ENCODE measurements at places on chromosomes 3 and 15.

DNA sequence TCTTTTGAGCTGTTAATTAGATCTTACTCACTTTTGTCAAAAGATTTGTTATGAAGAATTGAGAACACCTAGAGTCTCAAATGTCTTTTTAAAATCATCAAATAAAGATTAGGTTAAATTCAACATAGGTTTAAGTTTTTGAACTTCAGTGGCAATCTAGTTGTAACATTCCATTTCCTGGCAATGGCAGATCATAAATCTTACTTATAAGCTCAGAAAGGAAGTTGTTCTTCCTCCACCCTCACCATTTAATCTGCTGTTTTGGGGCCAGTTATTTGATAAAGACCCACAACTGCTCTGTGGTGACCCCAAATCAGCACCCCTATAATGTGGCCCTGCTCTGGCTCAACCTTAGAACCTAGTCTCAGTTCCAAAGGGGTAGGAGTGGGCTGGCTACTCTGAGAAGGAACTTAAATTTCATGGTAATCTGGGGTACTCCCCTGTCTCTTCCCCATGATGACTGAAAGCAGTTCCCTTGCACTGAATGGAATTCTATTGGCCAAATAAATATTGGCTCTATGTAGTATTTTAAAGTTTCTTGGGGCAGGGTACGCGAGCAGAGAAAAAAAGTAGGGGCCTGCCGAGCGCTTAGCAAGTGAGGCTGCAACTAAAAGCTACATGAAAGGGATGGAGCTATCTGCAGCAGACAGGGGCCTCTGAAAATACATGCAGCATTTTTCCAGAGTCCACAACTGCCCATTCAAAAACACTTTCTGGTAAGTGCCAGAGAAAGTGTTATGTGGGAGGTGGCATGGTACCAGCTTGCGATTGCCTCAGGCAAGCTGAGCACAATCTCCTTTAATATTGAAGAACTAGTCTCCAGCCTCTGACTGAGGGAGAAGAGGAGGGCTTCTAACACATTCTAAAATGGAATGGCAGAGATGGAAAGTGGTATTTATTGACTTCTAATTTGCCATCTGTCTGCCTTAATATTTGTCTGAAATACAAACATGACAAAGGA, 103.6 kb upstream of the RASGRP1 start:
- no peak overlapping the region for H3K4me3 ChIP-seq
- H3K27me3 ChIP-seq: no peaks in the 10 kb centered on the region
- peaks cover 70% of the 10 kb centered on the region for H3K4me1 ChIP-seq
- no peaks in the 10 kb centered on the region for H3K36me3 ChIP-seq

DNA sequence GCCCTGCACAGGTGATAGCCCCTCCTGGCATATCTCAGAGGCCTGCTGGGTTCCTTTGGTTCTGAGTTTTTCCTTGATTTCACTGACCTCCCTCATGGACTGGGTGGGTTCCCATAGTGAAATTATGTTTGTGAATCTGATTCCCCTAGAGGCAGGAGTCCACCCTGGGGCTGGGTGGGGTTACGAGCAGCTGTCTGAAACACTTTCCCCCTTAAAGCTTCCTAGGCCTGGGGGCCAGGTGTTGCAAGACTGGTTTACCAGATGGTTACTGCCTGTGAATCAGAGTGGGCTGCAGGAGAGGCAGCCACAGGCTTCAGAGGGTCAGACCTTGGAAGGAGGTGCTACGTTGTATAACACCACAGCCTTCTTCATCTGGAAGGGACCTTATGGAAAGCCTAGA, 34.3 kb downstream of the IL20RB start:
- no peak overlapping the region for H3K4me3 ChIP-seq
- H3K4me1 ChIP-seq: no peaks in the 10 kb centered on the region
- no peaks in the 10 kb centered on the region for H3K27me3 ChIP-seq

DNA sequence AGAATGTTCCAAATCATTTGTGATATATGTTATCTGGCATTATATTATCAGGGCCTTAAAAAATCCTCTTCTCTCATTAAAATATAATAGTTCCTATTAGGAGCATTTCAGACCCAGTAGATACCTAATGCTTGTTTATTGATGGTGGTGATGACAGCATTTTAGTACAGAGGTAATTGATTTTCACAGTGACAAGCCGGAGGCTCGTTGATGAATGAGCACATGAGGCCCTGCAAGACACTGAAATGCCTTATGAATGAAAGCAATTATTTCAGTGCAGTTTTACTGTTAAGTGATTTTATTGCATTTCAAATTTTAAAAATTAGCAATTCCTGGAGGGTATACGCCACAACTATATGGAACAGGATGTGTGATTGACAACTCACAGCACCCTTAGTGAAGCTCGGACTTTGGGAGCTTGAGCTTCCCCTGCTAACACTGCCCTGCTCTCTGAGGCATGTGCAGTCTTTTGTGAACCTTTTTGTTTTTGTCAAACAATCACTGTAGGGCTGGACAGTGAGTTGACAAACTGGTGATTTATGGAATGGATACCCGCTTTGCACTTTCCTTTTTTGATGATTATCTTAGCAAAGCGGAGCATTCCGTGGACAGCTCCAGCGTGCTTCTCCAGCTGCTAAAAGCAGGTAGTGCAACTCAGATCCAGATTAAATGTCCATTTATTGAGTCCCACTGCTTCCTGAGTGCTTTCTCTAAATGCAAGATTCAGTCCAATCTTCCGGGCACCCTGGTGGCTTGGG, 187.0 kb upstream of the ATP10A start:
- H3K4me1 ChIP-seq: no peaks in the 10 kb centered on the region
- no peak overlapping the region for H3K27ac ChIP-seq
- no peaks in the 10 kb centered on the region for H3K36me3 ChIP-seq
- DNase-seq: no peak
- H3K4me3 ChIP-seq: no peak overlapping the region
- peaks cover 17% of the 10 kb centered on the region for H3K27me3 ChIP-seq

GRCh38 chr3:157086060-157086750, 73.7 kb downstream of the CCNL1 start:
- DNase-seq: no peak
- peak overlapping the region; percentile 9 for H3K27ac ChIP-seq
- no peaks in the 10 kb centered on the region for H3K27me3 ChIP-seq
- H3K4me1 ChIP-seq: peaks cover 66% of the 10 kb centered on the region
- peaks cover 2% of the 10 kb centered on the region for H3K36me3 ChIP-seq

- H3K4me1 ChIP-seq: peaks cover 26% of the 10 kb centered on the region
- H3K27ac ChIP-seq: peak overlapping the region; percentile 67
- no peak overlapping the region for H3K4me3 ChIP-seq
- no peaks in the 10 kb centered on the region for H3K36me3 ChIP-seq
- no peak for DNase-seq
These were observed 65.3 kb downstream of the FLNB start for GRCh38 chr3:58073301-58074108.

- no peak overlapping the region for H3K27ac ChIP-seq
- H3K4me3 ChIP-seq: no peak overlapping the region
- H3K4me1 ChIP-seq: no peaks in the 10 kb centered on the region
- no peak for DNase-seq
These were observed 153.8 kb downstream of the SHQ1 start for GRCh38 chr3:72694398-72694797.

DNA sequence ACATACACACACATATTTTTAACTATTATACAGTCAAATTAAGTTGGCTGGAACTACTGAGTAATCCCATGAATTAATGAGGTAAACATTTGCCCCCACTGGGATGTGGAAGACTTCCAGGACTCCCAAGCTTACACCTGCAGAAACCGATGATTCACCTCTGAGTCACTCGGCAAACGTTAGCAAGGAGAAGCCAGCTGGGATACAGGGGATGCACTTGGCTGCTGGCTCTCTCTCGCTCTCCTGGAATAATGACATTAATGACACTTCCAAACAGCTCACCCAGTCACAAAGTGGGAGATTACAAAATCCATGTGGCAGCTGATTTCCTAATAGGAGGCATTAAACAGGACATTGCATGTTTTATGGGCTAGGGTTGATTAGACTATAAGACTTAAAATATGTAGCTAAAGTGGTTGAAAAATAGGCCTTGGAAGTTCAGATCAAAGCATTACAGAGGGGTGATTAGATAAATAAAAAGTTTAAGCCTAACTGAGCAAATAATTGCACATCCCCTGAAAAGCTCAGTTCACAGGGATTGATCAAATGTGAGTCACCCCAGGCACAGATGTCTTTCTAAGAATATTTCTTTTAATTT, 500.9 kb downstream of the SOX2 start:
- no peaks in the 10 kb centered on the region for H3K36me3 ChIP-seq
- no peak overlapping the region for H3K4me3 ChIP-seq
- H3K4me1 ChIP-seq: no peaks in the 10 kb centered on the region
- no peak for DNase-seq
- H3K27me3 ChIP-seq: no peaks in the 10 kb centered on the region

DNA sequence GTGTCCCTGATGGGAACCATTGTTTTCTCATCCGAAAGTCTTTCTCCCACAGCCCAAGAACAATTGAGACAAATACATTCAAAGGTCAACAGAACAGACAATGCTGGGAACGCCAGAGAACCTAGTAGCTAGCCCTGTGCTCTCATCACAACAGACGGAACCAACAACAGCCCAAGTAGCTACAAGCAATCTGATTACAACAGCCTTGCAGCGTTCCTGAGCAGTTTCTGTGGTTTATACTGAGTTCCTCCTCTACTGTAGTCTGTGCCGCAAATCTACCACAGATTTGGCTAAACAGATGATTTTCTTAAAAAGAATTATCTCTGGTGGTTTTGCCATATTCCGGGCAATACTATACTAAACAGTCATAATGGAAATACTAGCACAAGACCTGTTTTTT, 435.6 kb downstream of the MECOM start:
- no peaks in the 10 kb centered on the region for H3K36me3 ChIP-seq
- H3K4me3 ChIP-seq: no peak overlapping the region
- H3K27ac ChIP-seq: no peak overlapping the region
- peak; percentile 2 for DNase-seq
- peaks cover 19% of the 10 kb centered on the region for H3K27me3 ChIP-seq

DNA sequence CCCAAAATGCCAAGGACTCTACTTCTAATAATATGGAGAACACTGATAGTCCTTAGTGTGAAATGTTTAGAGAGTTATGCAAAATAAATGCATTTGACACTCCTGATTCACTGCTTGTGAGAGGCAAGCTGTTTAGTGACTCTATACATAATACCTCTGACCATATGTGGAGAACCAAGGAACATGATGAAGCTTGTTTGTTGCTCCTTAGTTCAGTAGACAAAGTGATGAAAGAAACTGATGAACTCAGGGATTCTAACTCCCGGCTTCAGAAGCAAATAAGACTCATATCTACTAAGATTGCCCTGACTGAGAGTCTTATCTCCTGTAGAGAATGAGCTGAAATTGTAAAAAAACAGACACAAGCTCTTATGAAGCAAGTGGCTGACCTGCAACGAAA, 41.3 kb downstream of the PEX5L start:
- DNase-seq: no peak
- no peaks in the 10 kb centered on the region for H3K4me1 ChIP-seq
- no peak overlapping the region for H3K27ac ChIP-seq
- H3K4me3 ChIP-seq: no peak overlapping the region

- no peaks in the 10 kb centered on the region for H3K27me3 ChIP-seq
- no peak overlapping the region for H3K4me3 ChIP-seq
- H3K36me3 ChIP-seq: no peaks in the 10 kb centered on the region
- no peak overlapping the region for H3K27ac ChIP-seq
- H3K4me1 ChIP-seq: no peaks in the 10 kb centered on the region
These were observed 106.5 kb downstream of the LIPC start for GRCh38 chr15:58538225-58538727.

GRCh38 chr3:175948041-175948440, 1088.9 kb downstream of the NAALADL2 start:
- H3K4me1 ChIP-seq: no peaks in the 10 kb centered on the region
- H3K27ac ChIP-seq: no peak overlapping the region
- H3K36me3 ChIP-seq: no peaks in the 10 kb centered on the region
- no peak for DNase-seq
- no peak overlapping the region for H3K4me3 ChIP-seq
- H3K27me3 ChIP-seq: no peaks in the 10 kb centered on the region

DNA sequence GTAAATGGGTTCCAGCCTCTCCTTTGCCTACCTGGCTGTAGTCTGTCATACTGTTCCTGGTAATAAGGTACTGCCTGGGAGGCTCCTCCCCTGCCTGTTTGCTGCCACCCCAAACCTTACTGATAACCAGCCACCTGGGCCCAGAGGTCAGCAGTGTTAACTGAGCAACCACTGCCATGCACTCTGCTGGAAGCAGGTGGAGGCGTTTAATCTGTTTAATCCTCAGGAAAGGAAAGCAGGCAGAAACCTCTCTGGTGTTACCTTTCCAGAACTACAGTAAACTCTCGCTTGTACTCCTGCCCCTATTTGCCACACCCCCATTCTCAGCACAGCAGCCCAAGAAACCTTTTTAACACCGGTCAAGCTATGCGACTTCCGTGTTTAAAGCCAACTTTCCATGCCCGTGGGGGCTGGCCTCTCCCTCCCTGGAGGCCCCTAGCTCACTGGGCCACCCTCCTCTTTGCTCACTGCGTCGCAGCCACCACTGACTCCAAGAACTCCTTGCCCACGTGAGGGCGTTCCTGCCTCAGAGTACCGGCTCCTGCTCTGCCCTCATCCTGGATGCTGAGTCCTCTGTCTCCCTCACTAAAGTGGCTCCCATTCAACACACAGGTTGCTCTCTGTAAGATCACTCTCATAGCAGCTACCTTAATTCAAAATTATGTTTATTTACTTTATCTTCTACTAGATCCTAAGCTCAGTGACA, 8.3 kb downstream of the BDH1 start:
- H3K27me3 ChIP-seq: no peaks in the 10 kb centered on the region
- H3K4me3 ChIP-seq: no peak overlapping the region
- peaks cover 16% of the 10 kb centered on the region for H3K4me1 ChIP-seq
- DNase-seq: no peak
- H3K27ac ChIP-seq: peak overlapping the region; percentile 73
- H3K36me3 ChIP-seq: peaks cover 50% of the 10 kb centered on the region

- peaks cover 2% of the 10 kb centered on the region for H3K4me1 ChIP-seq
- H3K27ac ChIP-seq: no peak within 1 kb of the TSS
- peak within 1 kb of the TSS; percentile 85 for H3K4me3 ChIP-seq
- no peaks in the 10 kb centered on the region for H3K36me3 ChIP-seq
- H3K27me3 ChIP-seq: peaks cover 36% of the 10 kb centered on the region
- no peak for DNase-seq
These were observed at the start of gene FSTL1 for GRCh38 chr3:120450600-120451271. Gene FSTL1, minus strand, starts transcription at chr3:120450992. Its CDS starts 246 bp downstream, at chr3:120450746.

- H3K4me1 ChIP-seq: peaks cover 9% of the 10 kb centered on the region
- H3K27ac ChIP-seq: no peak overlapping the region
- H3K27me3 ChIP-seq: peaks cover 12% of the 10 kb centered on the region
- peaks cover 29% of the 10 kb centered on the region for H3K36me3 ChIP-seq
- no peak for DNase-seq
- no peak overlapping the region for H3K4me3 ChIP-seq
These were observed 55.5 kb upstream of the PLXNA1 start for GRCh38 chr3:126927401-126927750.

GRCh38 chr15:25671132-25671531, 192.0 kb downstream of the ATP10A start:
- H3K27me3 ChIP-seq: peaks cover 35% of the 10 kb centered on the region
- no peak for DNase-seq
- H3K4me3 ChIP-seq: no peak overlapping the region
- peaks cover 5% of the 10 kb centered on the region for H3K4me1 ChIP-seq
- H3K27ac ChIP-seq: no peak overlapping the region

- H3K36me3 ChIP-seq: peaks cover 56% of the 10 kb centered on the region
- no peak for DNase-seq
- H3K4me3 ChIP-seq: no peak overlapping the region
- H3K4me1 ChIP-seq: peaks cover 5% of the 10 kb centered on the region
- H3K27me3 ChIP-seq: no peaks in the 10 kb centered on the region
These were observed 56.9 kb downstream of the ROPN1B start for GRCh38 chr3:126025862-126026261.

- peaks cover 62% of the 10 kb centered on the region for H3K36me3 ChIP-seq
- peak overlapping the region; percentile 99 for H3K27ac ChIP-seq
- no peak for DNase-seq
- H3K4me3 ChIP-seq: peak overlapping the region; percentile 96
These were observed 673 bp upstream of the HCLS1 start for GRCh38 chr3:121661376-121661775.
